ENCODE measurements at places on chromosomes 6 and 20.

GRCh38 chr6:118591897-118592296 is 43.8 kb downstream of the PLN start:
- DNase-seq: no peak

DNA sequence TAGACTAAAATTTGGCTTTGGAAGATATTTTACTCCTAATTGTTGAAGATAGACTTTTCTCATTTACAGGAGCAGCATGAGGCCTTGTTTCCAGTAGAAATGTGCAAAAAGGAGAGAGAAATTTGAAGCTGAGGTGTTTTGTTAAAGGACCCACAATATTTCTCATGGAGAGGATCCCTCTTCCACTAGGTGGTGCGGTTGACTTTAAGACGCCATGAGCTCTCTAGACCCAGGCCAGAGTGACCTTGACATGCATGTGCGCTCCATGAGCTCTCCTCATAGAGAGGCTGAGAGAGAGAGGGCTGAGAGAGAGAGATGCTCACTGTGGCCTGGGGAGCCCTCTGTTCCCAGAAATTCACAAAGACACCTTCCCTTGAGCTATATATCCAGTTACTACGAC is 861.2 kb upstream of the EYS start:
- DNase-seq: no peak

GRCh38 chr20:56943946-56944945 is 315.1 kb downstream of the TFAP2C start:
- DNase-seq: no peak

- no peak for DNase-seq
Observed at GRCh38 chr6:161418463-161418945, 144.6 kb upstream of the AGPAT4 start.

- no peak for DNase-seq
Observed at GRCh38 chr20:34798871-34799270, 26.6 kb downstream of the NCOA6 start.

GRCh38 chr6:167087857-167088354 is 35.0 kb upstream of the CCR6 start:
- no peak for DNase-seq

DNA sequence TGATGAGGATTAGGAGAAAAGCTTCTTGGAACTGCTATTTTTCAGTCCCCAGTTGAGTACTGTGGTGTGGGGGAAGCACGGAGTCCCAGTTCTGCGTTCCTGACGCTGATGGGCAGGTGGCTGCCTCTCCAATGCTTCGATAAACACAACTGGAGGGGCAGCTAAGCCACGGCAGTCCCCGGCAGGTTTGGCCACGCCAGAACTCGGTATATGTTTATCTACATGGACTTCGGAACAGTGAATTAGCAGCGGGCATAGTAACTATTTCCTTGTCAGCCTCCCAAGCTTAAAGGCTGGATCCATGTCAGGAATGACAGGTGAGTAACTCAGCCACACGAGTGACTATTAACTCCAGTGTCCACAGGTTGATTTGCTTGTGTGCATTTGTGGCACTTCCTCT is 354.4 kb downstream of the ZFAND3 start:
- DNase-seq: no peak

DNA sequence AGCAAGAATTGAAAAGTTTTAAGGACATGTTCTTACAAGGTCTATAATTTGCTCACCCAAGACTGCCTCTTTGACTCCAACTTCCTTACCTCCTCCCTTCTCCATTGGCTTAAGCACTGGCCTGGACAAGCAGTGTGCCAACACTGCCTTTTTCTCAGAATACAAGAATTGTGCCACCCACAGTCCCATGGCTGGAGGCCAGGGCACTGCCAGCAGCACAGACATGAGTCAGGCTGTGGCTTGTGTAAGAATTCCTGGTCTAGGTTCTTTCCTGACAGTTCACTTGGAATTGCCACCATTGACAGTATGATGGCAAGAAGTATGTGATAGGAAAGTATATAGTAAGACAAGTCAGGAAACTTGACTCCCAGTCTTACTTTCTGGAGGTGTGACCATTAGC is 202.7 kb upstream of the MARCKS start:
- DNase-seq: no peak

GRCh38 chr6:113381232-113381631 is 475.9 kb upstream of the MARCKS start:
- no peak for DNase-seq
